ENCODE measurements at places on chromosomes 5 and 9. TPM values are rescaled to one million over a fixed set of nuclear protein-coding genes. Genes with fewer than 3 reads are reported as not detected.

Gene OTP
- total RNA-seq = not detected

Gene KCNN2
- 0.71 TPM for total RNA-seq

Gene ACTBL2
- total RNA-seq = not detected

Gene EGFL7
- 242 TPM for total RNA-seq

Gene BHMT2
- total RNA-seq = 33.2 TPM

Gene BARHL1
- total RNA-seq = not detected

Gene AP3S1
- 106 TPM for total RNA-seq

Gene IFT74
- total RNA-seq = 22.6 TPM

Gene LRRC26
- total RNA-seq = not detected

Gene ADAMTS6
- 3.8 TPM for total RNA-seq

Gene PCDHB3
- total RNA-seq = 4.5 TPM

Gene GRM6
- not detected for total RNA-seq

Gene PHAX
- 42.5 TPM for total RNA-seq

Gene RARS1
- total RNA-seq = 70.2 TPM

Gene KYAT1
- total RNA-seq = 12.8 TPM

Gene SPATA31E1
- not detected for total RNA-seq

Gene ALDH1A1
- 277 TPM for total RNA-seq

Gene IL3
- not detected for total RNA-seq

Gene PDCD1LG2
- total RNA-seq = 3.0 TPM

Gene PCDH12
- 7.0 TPM for total RNA-seq

Gene CD14
- 107 TPM for total RNA-seq

Gene PCDHGB5
- 16.3 TPM for total RNA-seq

Gene WDR31
- total RNA-seq = 4.6 TPM

Gene KIF4B
- total RNA-seq = not detected

Gene GADD45G
- 3.5 TPM for total RNA-seq

Gene OGN
- 71.7 TPM for total RNA-seq

Gene LMX1B
- total RNA-seq = 0.71 TPM

Gene LVRN
- 5.6 TPM for total RNA-seq

Gene TMEM174
- not detected for total RNA-seq

Gene GPX8
- total RNA-seq = 34.9 TPM

Gene B4GALT1
- total RNA-seq = 85.3 TPM

Gene IFNK
- not detected for total RNA-seq

Gene CARTPT
- not detected for total RNA-seq

All from sciatic nerve (tissue), 2 donors.